ENCODE measurements at places on chromosomes 4 and X.

GRCh38 chr4:11228530-11228929, 200.2 kb downstream of the HS3ST1 start:
- no peak for DNase-seq

GRCh38 chr4:10023806-10024205, 2.5 kb upstream of the SLC2A9 start:
- no peak for DNase-seq

- no peak for DNase-seq
These were observed 285.3 kb upstream of the RASGEF1B start for GRCh38 chr4:81756973-81757372.

DNA sequence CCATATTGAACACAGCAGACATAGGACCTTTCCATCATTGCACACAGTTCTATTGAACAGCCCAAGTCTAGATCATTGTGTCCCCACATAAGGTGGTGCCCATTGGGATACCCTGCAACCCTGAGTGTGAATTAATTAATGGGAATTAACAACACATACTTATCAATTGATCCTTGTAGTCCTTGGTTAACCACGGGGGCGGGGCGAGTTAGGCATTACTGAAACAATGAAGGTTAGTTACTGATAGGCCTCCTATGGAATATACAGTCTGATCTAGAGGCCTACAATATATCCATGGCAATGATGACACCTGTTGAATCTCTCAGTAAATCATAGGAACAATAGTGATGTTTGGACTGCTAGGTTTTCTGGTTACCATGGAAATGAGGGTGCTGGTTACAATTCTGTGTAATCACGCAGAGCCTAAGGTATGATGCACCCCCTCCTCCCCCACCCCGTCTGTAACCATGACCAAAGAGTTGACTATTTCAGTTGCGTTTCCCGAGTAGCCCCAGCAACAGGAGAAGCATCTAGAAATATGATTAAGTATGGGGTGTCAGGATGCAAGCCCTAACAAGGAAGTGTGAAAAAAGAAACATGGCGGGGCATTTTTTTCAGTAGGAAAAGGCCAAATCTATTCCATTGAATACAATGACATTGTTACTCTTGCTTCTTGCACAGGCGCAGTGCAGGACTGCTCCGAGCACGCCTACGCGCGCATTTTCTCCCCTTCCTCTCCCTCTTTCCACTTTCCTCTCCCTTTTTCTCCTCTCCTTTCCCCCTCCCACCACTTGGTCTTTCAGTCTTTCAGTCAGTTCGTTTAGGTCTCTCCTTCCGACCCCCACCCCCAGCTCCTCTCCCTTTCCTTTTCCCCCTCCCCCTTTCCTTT, 677 bp upstream of the NONO start:
- no peak for DNase-seq

GRCh38 chr4:128387600-128388351, 100.2 kb upstream of the PGRMC2 start:
- no peak for DNase-seq

GRCh38 chrX:74911494-74911893, 13.8 kb downstream of the NEXMIF start:
- no peak for DNase-seq

GRCh38 chr4:23614284-23614892, 275.5 kb downstream of the PPARGC1A start:
- DNase-seq: peak; percentile 1

- DNase-seq: peak; percentile 30
These were observed 55.7 kb downstream of the TBC1D14 start for GRCh38 chr4:6965329-6965728.

DNA sequence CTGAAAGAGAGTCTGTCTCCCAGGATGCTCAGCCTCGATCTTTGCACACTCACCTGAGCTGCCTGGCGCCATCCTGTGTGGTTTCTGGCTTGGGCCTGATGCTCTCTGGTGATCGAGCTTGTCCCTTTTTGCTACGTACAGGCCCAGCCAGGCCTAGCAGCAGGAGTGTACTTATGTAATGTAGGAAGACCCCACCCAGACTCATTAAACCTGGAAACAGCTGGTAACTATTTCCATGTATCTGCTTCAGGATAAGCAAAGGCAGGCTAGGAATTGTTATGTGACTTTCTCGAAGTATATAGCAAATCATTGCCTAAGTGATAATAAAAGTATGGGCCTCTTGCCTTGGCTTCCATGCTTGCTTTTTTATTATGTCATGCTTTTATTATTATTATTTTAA, 18.6 kb upstream of the ARSJ start:
- no peak for DNase-seq

- DNase-seq: no peak
These were observed 2.2 kb upstream of the CLDN2 start for GRCh38 chrX:106917830-106918500.

GRCh38 chr4:37661772-37662171, 24.4 kb downstream of the RELL1 start:
- DNase-seq: peak; percentile 68

DNA sequence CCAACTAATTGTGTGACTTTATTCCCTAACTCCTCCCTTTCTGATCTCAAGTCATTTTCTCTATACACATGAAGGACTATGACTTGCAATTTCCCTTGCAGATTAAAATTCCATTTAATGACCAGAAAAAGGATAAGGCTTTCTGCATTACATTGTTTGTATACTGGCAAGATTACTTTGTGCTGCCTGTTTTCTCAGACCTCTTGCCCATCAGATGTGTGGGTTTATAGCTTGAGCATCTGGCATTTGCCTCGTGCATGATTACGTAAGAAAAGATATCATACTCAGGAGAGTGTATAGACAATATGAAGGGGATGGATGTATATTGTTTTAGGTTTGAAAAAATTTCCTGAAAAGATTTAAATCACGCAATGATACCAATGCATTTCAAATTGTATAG, 593.8 kb upstream of the SLIT2 start:
- no peak for DNase-seq

DNA sequence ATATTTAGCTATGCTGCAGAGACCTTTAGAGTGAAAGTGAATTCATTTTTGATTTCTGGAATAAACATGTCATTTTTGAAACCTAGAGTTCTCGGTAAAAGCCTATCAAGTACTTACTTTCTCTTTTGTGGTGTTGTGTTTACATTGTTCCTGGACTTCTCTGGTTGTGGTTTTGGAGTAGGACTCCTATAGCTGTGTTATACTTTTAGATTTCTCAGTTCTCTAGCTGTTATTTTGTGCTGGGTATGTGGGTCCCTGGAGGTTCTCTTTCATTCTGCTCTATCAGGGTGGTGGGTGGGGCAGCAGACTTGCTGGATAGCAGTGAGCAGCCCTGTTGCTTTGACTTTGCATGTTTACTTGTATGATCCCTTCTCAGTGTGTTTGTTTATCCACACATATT, 25.6 kb upstream of the MSMO1 start:
- DNase-seq: no peak

DNA sequence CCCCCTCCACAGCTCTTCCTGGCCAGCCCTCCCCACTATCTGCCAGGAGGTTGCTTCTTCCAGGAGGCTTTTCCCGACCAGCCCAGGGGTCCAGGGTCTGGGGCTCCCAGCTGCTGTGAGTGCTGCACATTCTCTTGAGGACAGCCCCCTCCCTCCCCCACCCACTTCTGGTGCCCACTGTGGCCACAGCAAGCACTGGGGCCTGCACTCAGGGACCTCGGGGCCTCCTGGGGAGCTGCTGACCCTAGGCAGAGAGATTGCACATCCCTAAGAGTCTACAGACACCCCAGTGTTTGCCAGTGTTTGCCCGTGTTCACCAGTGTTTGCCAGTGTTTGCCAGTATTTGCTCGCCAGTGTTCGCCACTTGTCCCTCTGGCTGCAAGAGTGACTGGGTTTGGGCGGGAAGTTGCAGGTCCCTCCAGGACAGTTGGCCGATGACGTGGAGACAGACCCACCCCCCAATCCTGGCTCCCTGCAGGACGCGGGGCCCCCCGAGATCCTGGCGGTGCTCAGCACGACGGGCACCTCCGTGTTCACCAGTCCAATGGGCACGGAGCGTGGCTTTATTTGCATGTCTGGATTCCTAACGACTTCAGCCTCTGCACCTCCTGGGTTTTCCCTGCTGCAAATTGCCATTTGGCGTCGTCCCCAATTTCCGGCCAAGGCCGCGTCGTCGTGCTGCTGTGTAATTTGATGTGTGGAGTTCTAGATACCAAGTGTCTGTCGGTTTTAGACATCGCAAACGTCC, 87.5 kb upstream of the NKX1-1 start:
- DNase-seq: no peak

DNA sequence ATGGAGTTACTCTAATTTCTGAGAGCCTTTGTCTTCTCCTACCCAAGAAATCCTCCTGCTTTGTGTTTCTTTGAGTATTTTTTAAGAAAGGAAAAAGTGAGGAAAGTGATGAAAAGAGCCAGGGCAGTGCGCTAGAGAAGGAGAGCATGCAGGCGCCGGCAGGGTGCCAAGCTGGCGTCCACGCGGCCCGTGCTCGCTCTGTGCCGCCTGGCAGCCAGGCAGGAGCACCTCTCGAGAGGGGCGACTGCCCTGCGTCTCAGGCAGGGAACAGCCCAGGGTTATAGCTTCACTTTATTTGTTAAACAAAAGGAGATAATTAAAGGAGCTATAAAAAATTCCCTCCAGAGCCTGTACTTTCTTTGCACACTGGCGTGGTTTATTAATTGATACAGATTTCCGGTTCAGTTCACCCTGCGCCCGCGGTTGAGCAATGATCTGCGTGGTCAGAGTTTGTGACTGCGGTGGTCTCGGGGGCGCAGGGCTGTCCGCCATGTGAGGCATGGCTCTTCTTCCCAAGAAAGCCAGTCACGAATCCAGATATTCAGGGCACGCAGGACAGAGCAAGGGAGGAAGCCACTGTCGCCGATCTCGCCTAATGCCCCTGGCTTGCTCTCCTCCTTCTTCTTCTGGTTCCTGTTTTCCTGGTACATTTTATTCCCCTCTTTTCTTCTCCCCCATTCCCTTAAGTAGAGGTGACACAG, 110.8 kb upstream of the PAQR3 start:
- DNase-seq: no peak

GRCh38 chr4:174213731-174214100, 69.8 kb downstream of the FBXO8 start:
- DNase-seq: no peak

GRCh38 chr4:99179626-99180025, 35.5 kb upstream of the ADH4 start:
- no peak for DNase-seq

DNA sequence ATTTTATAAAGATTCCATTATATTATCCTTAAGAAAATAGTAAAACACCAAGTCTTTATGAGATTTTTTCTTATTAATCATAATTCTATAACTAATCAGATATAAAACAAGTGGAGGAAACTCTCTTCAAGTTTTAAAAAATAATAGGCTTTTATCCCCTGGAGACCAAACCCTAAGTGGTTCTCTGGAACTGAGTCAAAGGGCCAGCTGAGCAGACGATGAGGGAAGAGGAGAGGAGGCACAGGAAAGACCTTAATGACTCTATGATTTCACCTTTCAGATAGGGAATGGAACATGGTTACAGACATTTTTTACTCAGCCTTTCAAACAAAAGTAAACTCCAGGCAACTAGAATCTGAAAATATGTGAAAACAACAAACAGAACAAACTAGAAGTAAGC, 201.8 kb downstream of the SLC39A8 start:
- no peak for DNase-seq

DNA sequence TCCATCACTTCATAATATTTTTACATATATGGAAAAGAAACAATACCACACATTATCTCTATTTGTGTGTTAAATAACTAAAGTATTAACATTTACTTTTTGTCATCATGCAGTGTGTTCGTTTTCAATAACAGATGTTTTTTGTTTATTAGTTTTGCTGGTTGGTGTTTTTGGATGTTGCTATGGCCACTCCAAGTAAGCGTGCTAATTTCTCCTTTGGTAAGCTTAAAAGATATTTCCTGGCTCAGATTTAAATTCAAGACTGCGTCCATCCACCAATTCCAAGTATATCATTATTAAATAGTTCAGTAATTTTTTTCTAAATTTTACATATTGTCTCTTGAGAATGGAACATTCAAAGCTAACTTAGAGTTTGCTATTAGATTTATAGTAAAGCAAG, 235.4 kb upstream of the IL1RAPL1 start:
- DNase-seq: peak; percentile 30

GRCh38 chrX:154020536-154021115, 924 bp upstream of the IRAK1 start:
- no peak for DNase-seq

- DNase-seq: peak; percentile 0
These were observed 101.1 kb upstream of the CYLC1 start for GRCh38 chrX:83759872-83760271.

DNA sequence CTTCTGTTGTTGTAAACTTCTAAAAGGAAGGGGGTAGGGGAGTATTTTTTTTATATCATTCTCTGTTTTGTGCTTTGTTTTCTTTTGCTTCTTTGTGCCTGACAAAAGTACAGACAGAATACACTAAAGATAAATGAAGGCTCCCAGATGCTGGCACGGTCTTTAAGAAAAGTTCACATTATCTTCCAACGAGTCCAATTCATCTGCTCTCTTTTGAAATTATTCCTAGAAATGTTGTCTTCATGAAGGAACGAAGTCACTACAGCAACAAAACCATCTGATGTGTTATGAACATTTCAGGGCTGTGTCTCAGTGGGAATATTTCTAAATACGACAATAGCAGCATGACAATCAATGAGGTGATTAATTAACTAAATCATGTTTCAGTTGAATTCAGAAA, 813.8 kb upstream of the HTR2C start:
- DNase-seq: peak; percentile 7

- DNase-seq: peak; percentile 78
These were observed 162.2 kb upstream of the GIMD1 start for GRCh38 chr4:106530821-106531220.

DNA sequence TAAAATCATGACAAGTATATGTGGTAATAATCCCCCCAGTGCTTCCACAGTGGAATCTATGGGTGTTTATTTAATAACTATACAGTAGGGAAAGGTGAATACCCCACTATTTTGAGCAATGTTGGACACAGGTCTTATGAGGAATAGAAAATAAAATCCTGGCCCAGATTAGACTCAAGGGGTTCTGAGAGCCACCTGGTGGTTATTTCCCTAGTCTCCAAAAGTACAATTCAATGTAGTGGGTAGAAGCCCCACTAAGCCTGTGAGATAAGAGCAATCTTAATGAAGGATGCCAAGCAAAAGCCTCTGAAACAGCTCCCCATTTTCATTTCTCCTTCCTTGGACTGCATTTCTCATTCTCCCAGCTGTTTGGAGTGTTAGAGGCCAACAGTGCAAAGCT, 328.2 kb upstream of the NR3C2 start:
- no peak for DNase-seq

DNA sequence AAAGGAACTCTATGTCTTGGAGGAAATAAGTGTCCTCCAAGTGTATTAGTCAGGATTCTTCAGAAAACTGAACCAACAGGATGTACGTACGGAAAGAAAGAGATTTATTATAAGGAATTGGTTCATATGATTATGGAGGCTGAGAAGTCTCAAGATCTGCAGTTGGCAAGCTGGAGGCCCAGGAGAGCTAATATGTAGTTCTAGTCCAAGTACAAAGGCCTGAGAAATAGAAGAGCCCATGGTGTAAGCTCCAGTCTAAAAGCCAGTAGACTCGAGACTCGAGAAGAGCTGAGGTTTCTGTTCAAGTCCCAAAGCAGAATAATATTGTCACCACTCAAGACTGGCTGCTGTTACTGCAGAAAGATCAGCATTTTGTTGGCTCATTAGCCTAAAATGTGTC, 65.3 kb upstream of the EFNB1 start:
- DNase-seq: no peak

- DNase-seq: no peak
These were observed 571.9 kb upstream of the FAM241A start for GRCh38 chr4:111573386-111573785.

GRCh38 chr4:162010362-162010761, 153.4 kb downstream of the FSTL5 start:
- no peak for DNase-seq

- DNase-seq: peak; percentile 77
These were observed 148.2 kb downstream of the RASL11B start for GRCh38 chr4:53010318-53010717.

All from muscle of back (tissue), 13 donors.